GM12891 (cell line): ENCODE measurements at places on chromosomes 11 and 22.

DNA sequence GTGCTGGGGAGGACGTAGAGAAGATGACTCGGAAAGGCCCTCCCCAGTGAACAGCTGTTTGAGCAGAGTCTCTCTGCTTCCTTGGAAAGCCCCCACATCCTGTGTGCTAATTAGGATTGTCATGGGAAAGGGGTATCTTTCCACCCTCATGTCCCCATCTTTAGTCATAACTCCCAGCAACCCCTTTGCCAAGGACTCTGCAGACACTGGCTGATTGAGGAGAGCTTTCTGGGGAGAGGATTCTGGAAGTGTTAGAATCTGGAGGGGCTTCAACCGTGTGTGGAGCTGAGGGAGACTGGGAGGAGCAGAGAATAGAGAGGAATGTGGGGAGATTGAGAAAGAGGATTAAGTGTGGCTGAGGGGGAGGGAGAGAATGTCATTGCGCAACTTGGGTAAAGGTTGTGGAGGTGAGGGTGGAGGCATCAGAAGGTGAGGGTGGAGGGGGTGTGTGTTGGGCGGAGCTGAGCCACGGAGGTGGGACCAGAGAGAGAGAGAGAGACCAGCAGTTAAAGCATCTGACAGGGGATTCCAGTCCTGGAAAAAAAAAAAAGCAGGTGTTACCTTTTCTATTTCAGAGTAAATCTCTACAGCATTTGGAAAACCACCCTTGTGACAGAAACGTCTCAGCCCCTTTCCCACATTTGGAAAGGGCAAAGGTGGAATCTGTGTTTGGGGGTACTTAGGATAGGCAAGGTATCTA lies 2.2 kb downstream of the DTX4 start:
- no peak for DNase-seq

GRCh38 chr11:7604331-7604955 lies 68.9 kb downstream of the CYB5R2 start:
- DNase-seq = no peak

DNA sequence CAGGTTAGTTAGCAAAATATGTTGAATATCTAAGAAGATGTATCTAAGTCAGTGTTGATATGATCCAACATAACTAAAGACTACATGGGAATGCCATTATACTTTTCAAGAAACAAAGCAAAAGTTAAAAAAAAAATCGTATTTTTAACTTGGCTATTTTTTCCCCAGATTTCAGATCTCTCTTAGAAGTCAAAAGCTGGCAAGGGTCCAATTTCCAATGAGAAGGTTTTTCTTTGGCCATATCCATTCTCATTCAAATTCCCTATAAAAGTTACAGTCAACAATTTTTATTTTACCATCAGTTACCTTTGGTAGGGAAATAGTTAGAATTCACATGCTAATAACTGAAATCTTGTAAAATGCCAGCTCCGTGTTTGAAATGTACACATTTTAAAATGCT lies 70.5 kb upstream of the FAT3 start:
- no peak for DNase-seq

- no peak for DNase-seq
Measured at GRCh38 chr11:118757876-118758399, 33.0 kb downstream of the DDX6 start.

DNA sequence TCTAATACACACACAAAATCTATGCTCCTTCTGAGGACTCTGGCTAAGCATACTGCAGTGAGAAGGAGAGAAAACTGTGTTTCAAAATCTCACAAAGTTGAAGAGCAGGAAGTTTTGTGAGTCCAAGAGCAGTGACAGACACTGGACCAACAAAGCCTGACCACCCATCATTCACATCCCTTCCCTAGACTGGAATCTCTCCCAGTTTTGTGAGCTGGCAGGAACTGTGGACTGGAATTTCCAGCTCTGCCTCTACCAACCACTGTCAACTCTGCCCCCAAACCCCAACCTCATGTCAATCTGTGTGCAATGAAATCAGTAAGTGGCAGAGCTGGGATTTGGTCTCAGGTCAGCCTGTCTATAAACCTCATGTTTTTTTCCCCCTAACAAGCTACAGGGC lies 112.6 kb downstream of the ARL14EP start:
- DNase-seq = no peak

- DNase-seq = no peak
Measured at GRCh38 chr11:90737444-90738050, 514.7 kb upstream of the CHORDC1 start.

DNA sequence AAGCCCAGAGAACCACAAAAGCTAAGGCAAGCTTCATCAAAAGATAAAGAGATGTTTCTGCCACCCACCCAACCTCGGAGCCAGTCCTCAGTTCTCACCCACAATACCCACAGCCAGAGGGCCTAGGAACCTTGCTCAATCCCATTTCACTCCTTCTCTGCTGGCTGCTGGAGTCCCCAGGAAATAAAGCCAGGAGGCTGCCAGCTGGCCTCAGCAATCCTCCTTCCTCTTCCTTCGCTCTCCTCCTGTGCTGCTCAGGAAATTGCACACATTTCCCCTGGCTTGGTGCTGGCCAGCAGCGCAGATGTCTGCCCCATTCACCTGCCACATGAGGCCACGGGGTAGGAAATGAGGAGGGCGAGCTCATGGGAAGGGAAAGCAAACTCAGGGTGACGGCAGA lies 91.8 kb upstream of the LDLRAD3 start:
- no peak for DNase-seq

GRCh38 chr11:18013790-18014507 lies 1.1 kb upstream of the SERGEF start:
- no peak for DNase-seq

DNA sequence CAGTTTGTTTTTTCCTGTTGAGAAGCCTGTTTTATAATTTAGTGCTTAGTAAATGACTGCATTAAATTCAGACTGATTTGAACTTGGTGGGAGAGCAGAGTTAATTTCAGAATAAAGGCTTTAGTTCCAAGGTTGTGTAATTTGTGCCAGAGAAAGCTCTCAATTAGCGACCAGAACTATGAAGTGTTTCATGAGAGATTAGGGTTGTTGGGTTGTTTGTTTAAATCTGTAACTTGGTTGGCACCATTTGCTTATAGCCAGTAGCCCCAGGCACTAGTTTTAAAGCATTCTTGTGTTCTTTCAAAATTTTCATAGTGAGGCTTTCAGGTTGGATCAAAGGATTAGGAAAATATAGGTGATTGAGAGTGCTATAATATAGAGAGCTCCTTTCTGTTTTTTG lies 25.5 kb downstream of the UVRAG start:
- DNase-seq = no peak

DNA sequence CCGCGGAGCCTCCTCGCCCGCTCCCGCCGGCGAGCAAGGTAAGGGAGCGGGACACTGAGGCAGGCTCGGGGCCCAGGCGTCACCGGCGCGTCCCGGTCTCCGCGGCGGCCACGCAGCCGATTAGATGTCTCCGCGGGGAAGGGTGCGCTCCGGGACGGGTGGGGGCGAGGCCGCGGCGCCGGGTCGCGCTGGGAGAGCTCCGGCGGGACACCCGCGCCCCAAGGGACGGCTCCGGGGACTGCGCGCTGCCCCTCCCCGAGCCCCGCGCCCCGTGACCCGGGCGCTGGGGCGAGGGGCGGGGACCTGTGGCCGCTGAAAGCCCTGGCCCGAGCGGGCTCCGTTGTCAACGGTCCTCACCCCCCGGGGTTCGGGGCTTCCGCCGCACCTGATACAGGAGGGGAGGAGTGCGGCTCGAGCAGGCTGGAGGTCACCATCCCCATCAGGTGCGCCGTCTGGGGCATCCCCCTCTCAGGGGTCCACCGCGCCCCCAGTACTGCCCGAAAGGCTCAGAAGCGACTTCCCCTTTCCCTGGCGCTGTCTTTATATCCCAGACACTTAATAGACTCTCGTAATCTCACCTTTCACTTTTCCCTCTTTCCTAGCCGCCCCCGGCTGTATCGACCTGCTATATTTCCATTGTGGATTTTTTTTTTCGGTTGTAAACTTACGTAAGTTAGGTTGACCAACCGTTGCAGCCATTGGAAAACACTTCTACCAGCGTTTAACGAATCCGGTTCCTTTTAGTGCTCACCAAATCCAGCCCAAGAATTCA lies 573 bp downstream of the PPFIA1 start:
- DNase-seq = peak; percentile 42

GRCh38 chr11:10720881-10721376 lies 27.4 kb upstream of the IRAG1 start:
- no peak for DNase-seq

GRCh38 chr22:22838148-22838786 lies 49.3 kb upstream of the IGLL5 start:
- DNase-seq = no peak

- no peak for DNase-seq
Measured at GRCh38 chr11:27380771-27381170, 17.8 kb upstream of the CCDC34 start.
